B cell (primary cell): ENCODE measurements at places on chromosomes 11 and 22. TPM values are rescaled to one million over a fixed set of nuclear protein-coding genes. Genes with fewer than 3 reads are reported as not detected.

The ARL14EP gene
- 19.9 and 20.4 TPM in 2 replicates for polyA plus RNA-seq

The ALG12 gene
- 10.9 and 15.2 TPM in 2 replicates for polyA plus RNA-seq

The FAM181B gene
- polyA plus RNA-seq, result not detected in 2 replicates

The RAB3IL1 gene
- 0.27 TPM in 1 of 2 replicates, not detected in the other for polyA plus RNA-seq

The ANO1 gene
- polyA plus RNA-seq, result not detected in 2 replicates

The KRTAP5-8 gene
- polyA plus RNA-seq, result 0.10 and 0.26 TPM in 2 replicates

The TECTA gene
- 0.33 and 0.51 TPM in 2 replicates for polyA plus RNA-seq

The VSIG2 gene
- polyA plus RNA-seq, result 0.36 TPM in 1 of 2 replicates, not detected in the other

DNA sequence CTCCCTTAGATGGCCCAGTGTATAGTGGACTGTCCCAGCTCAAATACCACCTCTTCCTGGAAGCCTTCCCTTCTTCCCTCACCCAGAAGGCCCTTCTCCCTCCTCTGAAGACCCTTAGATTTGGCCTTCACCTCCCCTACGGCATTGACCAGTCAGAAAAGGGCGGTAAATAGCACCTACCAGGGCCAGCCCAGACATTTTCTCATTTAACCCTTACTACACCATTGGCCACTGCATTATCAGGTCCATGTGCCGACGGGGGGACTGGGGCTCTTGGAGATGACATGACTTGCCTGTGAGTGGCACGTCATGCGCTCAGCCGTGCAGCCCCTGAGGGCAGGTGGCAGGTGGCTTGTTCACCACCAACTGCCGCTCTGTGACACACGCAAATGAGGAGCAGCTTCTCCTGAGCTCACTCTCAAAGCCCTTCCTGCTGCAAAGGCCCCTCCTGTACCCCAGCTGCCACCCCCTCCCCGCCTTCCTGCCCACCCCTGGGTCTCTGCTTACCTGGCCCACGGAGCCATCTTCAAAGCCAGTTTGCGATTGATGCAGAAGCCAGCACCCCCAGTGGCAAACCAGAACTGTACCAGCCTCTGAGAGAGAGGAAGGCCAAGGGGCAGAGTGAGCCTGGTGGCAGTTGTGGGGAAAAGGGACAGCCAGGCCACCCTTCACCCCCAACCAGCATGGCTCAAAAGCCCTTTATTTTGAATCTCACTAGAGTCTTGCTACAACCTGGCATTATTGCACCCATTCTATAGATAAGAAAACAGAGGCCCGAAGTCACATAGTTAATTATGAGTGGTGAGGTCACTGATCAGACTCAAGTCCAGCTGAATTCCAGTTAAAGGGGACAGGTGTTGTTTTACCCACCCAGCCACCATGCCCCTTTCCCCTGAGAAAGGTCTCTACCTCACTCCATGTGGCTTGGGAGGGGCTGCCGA lies 9.5 kb downstream of the MFNG start:
- no peak for DNase-seq

DNA sequence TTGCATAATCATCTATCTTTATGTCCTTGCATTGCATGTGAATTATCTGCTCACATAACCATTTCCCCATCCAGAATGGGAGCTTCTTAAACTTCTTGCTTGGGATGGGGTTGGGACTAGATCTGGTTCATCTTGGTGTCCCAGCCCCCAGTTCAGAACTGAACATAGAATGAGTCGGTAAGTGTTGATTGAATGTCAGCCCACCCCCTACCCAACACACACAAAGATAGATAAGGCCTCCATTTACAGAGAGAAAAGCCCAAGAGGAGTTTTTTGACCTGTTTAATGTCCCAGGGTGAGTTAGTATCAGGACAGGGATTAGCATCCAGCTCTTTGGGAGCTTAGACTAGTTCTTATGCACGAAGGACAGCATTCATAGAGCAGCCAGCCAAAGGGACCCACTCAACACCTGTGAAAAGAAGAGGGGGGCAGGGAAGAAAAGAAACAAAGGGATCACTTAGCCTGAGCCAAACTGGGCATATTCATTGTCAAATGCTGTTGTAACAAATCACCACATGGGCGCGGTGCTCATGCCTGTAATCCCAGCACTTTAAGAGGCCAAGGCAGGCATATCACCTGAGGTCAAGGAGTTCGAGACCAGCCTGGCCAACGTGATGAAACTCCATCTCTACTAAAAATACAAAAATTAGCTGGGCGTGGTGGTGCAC lies 57.4 kb downstream of the CHRDL2 start:
- DNase-seq, result no peak

DNA sequence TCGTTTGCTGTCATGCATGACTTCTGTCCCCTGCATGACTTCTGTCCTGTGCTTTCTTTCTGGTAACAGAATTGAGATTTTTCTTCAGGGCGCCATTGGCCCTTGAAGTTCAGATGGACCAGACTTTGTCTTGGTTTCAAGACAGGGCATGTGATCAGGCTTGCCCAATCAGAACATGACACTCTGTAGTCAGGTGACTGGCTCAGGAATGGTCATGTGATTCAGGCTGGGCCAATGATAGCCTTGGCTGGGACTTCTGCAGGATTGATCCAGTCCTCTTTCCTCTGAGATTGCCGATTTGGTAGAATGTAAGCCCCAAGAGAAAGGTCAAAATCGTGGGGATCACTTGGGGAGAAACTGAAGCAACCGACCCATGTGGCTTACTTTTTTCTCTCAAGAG lies 90.5 kb upstream of the ALX4 start:
- no peak for DNase-seq

DNA sequence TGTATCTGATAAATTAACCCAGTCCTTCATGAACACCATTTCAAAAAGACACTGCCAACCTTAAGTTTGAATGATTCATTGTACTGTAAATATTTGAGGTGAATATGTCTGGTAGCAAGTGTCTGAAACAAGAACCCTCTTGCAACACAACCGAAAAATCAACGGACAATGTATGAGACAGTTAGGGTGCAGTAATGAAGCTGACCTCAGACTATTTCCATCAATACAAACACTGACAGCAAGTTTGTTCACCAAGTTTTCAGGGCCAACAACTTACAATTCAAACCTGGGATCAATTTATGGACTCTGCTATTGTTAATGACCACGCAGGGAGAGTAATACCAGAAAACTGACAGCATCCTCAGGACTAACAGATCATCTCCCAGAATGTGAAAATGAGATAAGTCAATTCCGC lies 126.3 kb downstream of the CADM1 start:
- DNase-seq, result no peak

DNA sequence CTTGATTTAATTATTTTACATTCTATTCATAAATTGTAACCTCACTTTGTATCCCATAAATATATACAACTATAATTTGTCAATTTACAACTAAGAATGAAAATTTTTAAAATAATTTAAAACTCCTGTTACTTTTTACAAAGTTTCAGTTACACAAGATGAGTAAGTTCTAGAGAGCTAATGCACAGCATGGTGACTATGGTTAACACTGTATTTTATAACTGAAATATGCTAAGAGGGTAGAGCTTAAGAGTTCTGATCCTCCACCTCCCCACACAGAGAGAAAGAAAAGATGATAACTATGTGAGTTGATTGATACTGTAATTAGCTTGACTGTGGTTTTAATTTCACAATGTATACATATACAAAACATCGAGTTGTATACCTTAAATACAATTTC lies 412.5 kb upstream of the DDI1 start:
- DNase-seq, result no peak

DNA sequence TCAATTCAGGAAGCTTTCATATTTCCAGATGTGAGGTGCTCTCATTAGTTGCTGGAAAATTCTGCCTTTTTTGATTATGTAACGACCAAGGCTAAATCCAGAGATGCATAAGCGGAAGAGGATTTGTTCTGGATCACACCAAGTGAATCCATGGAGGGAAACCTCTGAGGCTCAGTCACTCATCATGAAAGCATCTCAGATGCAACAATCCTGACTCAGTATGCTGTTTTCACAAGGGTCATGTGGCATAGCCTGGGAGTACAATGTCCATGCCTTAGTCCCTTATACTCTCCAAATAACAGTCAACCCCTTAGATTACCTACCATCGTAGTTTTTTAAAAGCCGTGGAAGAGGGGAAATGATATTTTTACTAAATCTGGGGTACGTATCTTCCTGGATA lies 445.6 kb downstream of the NTM start:
- no peak for DNase-seq

GRCh38 chr11:75534259-75535069 lies 8.7 kb upstream of the GDPD5 start:
- no peak for DNase-seq

DNA sequence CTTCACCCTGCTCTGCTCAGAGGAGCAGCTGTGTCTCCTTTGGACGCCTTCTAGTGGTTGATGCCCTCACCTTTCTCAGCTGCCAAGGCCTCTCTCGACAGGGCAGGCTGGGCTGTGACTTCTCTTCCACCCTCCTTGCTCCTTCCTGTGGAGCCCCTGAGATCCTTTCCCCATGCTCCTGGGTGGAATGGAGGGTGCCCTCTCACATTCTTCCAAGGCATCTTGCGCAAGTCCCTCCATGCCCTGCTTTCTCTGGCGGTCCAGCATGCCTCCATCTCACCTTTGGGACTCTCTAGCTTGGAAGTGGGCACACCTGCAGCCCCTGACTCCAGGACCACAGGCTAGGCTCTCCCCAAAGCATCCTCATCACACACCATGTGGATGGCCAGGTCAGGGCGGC lies 68.9 kb downstream of the BMAL1 start:
- DNase-seq, result no peak

- no peak for DNase-seq
Measured at GRCh38 chr11:115316696-115317095, 187.5 kb downstream of the CADM1 start.

DNA sequence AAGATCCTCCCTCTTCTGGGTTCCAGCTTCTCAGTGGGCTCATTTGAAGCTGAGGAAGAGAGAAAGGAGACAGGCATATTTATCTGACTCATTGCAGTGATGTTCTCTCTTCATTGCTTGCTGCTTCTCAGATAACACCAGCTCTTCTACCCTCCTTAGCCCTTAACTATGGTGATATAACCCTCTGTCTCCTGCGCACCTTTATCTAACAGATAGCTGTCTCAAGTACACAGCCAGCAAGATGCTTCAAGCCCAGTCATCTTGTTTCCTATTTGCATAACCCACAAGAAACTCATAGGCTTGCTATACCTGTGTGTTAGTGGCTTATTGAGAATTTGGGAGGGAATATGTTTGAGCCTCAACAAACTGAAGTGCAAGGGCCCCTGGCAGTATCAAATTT lies 12.6 kb downstream of the PRSS23 start:
- DNase-seq, result no peak

DNA sequence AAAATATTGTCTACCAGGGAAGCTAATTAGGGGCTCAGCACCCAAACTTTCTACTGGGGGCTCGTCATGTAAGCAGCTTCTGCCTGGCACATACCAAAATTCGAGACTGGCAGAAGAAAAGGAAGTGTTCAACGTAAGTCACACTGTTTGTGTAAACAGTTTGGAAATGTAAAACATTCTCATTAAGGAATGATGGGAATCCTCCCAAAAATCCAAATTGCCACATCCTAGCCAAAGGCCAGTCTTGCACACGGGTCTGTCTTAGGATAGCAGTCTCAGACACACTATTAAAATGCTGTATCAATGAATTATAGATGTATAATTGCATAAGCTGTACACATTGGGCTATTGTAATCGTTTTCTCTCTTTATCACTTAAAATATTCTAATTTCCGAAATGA lies 28.9 kb downstream of the CUL5 start:
- no peak for DNase-seq

GRCh38 chr11:933142-933851 lies 7.6 kb downstream of the AP2A2 start:
- no peak for DNase-seq

- DNase-seq, result peak; percentile 81
Measured at GRCh38 chr11:1693327-1694063, 3.5 kb upstream of the KRTAP5-6 start.

- no peak for DNase-seq
Measured at GRCh38 chr11:76735841-76736240, 47.3 kb upstream of the TSKU start.

DNA sequence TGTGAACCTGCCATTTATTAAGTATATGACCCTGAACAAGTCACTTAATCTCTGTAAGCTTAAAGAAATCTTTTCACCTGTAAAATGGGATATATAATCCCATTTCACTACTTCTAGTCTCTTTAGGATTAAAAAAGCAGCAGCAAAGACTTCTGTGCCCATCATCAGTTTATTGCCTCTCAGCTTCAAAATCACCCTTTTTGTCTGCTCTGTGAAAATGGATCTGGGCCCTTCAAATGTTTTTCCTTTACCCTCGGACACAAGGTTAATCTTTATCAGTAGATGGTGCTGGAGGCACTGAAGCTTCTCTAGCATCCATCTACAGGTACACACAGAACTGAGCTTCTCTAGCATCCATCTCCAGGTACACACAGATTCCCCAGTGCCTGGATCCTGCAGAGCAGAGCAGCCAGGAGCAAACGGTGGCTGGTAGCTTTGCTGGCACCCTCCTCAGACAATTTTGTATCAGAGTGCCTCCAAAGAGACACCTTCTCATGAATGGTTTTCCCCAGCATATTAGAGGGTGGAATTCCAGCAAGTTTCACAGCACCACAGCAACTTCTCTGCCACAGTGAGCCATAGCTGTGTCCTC lies 56.8 kb downstream of the CADM1 start:
- no peak for DNase-seq

DNA sequence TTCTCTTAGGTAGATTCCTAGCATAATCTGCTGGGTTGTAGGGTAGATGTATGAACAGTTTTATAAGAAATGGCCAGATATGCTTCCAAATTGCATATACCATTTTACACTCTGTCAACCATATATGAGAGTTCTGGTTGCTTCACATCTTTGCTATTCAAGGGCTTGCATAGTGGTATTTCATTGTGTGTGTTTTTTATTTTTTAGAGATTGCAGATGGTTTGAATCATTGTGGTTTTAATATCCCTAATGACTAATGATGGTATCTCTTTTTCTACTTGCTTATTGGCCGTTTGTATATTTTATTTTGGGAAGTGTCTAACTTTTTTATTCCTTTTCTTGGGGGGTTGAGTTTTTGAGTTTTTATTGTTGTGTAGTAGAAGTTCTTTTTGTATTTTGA lies 26.9 kb downstream of the RNF214 start:
- no peak for DNase-seq

- DNase-seq, result no peak
Measured at GRCh38 chr11:62001450-62002191, 34.2 kb upstream of the FTH1 start.

GRCh38 chr22:44068422-44069191 lies 44.5 kb downstream of the PARVB start:
- peak; percentile 96 for DNase-seq

GRCh38 chr11:80388536-80388935 lies 947.7 kb upstream of the TENM4 start:
- DNase-seq, result no peak

- no peak for DNase-seq
Measured at GRCh38 chr22:49582678-49583077, 245.0 kb downstream of the BRD1 start.

DNA sequence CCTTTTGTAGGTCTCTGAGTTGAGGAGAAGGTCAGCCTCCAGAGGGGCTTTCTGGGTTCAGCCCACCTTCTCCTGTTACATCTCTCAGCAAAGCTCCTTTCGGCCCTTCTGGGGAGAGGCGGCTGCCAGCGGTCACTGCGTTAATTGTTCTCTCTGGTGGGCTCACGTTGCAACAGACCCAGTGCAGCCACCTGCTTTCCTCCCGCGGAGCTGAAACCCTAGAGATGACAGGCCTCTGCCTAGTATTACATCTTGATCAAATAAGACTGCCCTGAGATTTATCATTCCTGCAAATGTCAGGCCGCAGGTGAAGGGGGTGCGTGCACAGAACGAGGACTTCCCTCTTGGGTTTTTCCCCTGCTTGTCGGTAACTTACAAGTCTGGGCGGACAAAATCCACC lies 43.2 kb upstream of the CREB3L1 start:
- no peak for DNase-seq
